CD4-positive, alpha-beta T cell treated with Interleukin-10 for 1 hour (primary cell): ENCODE measurements at places on chromosomes 12 and 14.
A peak's percentile ranks its signal among the peaks of the same experiment; 100 is the strongest.

GRCh38 chr14:91693346-91693745, 38.5 kb downstream of the CATSPERB start:
- DNase-seq = no peak

- DNase-seq = no peak
These were observed 177.9 kb upstream of the KITLG start for GRCh38 chr12:88758176-88758575.

DNA sequence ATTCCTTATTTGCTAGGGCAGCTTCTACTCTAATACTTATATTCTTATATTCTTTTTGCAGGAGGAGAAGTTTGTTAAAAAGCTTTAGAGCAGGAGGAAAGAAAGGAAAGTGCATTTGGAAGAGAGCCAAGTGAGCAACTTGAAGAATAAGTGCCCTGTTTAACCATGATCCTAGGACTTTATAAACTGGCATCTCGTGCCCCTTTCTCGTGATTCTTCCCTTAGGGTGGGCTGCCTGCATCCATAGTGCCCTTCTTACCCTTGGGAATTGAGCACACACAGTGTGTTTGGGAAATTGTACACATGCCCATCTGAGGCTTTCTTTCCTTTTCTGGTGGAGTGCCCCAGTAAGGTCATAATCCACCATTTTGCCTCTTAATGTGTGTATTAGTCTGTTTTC, 141.9 kb downstream of the NUBPL start:
- DNase-seq = no peak

DNA sequence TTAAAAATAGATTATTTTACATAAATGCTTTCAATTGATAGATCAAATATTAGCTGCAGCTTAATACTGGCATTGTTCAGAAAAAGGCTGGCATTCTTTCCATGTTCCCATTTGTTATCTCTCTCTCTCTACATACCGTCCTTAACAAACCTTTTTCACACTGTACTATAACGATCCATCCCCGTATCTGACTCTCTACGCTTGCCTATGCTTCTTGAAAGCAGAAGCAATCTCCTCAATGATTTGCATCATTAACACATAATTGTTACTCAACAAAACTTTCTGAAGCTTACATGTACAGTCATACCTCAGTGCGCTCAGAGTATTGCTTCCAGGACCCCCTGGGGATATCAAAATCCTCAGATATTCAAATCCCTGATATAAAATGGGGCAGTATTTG, 89.7 kb downstream of the TMTC1 start:
- no peak for DNase-seq

DNA sequence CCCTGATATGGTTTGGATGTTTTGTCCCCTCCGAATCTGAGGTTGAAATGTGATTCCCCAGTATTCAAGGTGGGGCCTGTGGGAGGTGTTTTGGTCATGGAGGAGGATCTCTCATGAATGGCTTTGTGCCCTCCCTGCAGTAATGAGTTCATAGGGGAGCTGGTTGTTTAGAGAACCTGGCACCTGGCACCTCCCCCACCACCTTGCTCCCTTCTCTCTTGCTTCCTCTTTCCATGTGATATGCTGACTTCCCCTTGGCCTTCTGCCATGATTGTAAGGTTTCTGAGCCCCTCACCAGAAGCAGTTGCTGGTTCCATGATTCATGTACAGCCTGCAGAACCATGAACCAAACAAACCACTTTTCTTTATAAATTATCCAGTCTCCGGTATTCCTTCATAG, 32.6 kb downstream of the CD163L1 start:
- no peak for DNase-seq

DNA sequence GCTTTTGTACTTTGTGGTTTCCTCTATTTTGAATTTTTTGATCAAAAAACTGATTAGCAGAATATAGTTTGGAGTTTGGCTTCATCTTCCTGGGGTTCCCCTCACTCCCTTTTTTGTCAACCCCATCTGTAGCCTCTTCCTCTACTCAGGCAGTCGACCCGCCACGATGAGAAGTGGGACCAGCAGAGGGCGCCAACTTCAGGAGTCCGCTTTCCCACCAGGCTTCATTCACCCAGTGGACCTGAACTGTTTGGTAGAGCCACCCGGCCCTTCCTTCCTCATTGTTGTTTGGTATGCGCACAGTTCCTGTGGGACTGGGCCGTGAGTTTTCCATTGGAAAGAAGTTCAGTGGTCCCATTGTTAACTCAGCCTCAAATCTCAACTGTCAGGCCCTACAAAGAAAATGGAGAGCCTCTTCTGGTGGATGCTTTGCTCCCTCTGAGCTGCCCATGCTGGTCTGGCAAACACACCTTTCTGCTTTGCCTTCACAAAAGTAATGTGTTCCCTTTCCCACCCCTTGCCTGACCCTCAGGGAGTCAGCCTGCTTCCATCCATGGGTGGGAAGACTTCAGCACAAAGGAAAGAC, 21.7 kb downstream of the TMBIM6 start:
- peak; percentile 85 for DNase-seq

DNA sequence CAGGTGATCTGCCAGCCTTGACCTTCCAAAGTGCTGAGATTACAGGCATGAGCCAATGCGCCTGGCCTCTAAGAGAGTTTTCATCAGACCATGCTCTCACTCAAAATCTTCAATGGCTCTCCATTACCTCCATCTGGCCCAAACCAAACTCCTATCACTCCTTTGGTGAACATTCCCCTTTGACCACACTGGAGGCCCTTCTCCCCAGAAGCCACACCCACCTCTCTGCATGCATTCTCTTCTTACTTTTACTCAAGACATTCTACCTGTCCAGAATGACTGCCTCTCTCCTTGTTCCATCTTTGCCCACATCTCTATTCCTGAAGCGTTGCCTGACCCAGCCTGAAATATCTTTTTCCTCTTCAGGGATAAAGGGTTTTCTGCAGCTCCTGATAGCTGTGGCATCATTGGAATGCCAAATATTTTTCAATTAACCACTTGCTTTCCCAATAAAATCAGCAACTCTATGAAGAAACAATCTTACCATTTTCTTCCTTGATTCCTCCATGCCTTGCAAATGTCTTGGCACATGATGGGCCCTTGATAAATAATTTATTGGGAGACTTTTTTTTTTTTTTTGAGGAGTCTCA, 15.5 kb downstream of the PLEK2 start:
- DNase-seq = no peak

DNA sequence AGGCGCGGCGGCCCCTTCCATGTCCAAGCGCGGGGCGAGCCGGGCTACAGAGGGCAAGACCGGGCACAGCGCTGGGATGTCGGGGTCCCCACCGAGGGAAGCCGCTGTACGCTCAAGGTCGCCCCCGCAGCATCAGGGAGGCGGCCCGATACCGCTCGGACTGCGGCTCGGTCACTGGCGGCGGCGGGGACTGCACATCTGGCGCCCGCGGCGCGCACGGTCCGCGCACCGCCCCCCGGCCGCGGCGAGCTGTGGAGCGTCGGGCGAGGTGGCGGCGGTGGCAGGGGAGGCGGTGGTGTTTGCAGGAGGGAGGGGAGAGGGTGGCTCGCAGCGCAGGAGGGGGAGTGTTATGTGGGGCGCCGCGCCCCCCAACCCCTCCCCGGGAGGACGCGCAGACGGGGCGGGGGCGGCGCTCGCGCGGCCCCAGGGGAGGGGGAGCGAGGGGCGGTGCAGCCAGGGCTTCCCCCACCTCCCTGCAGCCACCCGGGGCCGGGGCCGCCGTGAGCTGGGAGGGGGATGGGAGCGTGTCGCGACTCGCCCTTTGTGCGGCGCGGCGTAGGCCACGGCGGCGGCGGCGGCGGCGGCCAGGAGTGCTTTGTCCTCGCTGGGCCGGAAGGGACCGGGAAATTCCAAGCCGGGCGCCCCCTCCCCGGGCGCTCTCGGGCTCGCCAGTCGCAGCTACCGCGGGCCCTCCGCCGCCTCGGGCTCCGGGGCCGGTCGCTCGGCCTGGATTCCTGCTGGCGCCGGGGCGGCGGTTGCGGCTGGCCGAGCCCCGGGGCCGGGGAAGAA, at the start of gene NUAK1:
NUAK1 (minus strand) TSS at position 322 of the 789 bp plus-strand sequence; CDS start at position 21, 301 bp downstream.
- DNase-seq = peak; percentile 9

- no peak for DNase-seq
These were observed 47.0 kb upstream of the PLBD1 start for GRCh38 chr12:14614704-14615121.

GRCh38 chr14:102154821-102155549, 15.3 kb downstream of the WDR20 start:
- no peak for DNase-seq

- DNase-seq = no peak
These were observed 1054.3 kb downstream of the VRK1 start for GRCh38 chr14:97851428-97851995.

DNA sequence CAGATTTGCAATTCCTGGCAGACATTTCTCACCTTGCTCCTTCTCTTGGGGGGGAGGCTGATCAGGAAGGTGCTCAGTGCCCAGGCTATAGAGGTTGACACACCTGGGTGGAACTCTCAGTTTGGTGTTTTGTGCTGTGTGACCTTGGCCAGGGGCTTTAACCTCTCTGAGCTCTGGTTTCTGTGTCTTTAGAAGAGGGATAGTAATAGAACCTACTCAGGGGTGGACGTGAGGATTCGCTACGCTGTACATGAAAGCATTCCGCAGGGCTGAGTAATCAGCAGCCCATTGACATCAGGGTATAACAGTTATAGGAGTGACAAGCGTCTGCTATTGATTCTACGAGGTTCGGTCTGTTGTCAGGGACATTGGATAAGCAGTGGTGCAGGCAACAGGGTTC, 98.1 kb downstream of the PHETA1 start:
- DNase-seq = no peak

- DNase-seq = no peak
These were observed 23.1 kb downstream of the SPIC start for GRCh38 chr12:101498252-101498651.

DNA sequence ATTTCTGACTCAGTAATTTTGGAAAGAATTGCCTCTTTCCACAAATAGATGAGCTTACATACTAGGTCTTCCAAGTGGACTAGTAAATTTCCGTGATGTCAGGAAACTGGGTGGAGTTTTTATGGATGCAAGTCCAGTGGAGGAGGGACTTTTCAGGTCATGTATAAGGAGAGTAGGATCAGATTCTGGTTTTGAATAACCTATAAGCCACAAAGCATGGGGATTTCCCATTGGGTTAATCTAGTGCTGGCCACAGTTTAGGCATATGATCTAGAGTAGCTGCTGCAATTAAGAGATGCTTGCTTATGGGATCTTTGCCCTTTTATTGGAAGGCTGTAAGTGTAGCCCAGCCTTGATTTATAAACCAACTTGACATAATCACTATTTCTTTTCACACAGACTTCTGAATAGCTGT, 33.8 kb downstream of the STK38L start:
- DNase-seq = no peak

DNA sequence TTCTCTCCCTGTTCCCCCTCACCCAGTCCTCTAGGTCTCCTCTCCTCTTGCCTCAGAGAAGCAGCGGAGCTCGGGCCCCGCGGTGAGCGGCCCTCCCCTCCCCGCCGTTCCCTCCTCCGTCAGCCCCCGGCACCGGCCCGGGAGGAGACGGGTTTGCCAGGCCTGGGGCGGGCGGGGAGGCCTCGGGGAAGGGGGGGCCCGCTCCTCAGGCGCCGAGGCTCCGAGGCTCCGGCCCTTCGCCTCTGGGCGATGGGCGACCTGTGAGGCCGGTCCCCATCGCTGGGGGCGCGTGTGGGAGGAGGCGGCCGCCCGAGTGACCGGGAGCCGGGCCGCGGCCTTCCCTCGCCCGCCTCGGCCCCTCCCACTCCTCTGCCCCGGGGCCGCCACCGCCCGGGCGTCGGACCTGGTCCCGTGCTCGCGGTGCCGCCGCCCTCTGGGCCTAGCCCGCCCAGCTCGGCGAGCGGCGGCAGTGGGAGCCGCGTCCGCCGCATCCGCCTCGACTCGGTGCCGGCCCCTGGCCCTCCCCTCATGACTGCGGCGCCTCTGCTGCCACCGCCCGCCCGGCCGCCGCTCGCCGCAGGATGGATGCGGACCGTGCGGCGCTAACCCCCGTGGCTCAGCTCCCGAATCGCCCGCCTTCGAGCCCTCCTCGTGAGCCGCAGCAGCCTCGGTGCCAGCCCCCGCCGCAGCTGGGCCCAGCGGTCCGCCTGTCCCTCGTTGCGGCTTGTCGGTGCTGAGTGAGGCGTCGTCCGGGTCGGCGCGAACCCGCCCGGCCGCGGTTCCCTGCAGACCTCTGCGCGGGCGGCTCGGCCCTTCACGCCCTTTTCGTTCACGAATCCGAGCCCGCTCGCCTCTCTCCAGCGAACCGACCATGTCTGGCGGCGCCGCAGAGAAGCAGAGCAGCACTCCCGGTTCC, 574 bp downstream of the WNK1 start:
- DNase-seq = no peak

DNA sequence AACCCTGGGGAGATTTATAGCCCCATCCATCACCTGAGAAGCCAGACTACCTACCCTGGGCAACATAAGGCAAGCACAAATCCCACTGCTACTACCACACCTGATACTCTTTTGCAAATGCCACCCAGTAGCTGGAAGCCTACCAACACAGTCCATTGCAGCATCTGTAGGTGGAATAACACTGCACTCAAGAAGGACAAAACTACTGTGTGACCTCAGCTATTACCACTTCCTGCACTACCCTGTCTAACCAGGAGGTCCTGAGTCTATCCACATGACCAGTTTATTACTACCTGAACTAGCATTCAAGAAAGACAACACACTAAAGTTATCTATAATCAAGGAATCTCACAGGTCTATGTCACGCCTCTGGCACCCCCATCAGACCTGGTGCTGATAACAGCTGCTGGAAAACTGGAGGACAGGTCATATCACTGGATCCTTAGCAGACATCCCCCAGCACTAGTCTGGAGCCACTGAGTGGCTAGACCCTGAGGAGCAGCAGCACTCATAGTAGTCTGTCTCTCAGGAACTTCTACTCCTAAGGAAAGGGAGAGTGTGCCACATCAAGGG, 2.9 kb upstream of the CLEC1A start:
- DNase-seq = no peak

GRCh38 chr12:95699579-95699978, 91.0 kb downstream of the NTN4 start:
- DNase-seq = no peak

- no peak for DNase-seq
These were observed 19.2 kb downstream of the DNM1L start for GRCh38 chr12:32698285-32698684.

- no peak for DNase-seq
These were observed 297.2 kb downstream of the ADGRD1 start for GRCh38 chr12:131250951-131251315.

GRCh38 chr12:53160000-53160399, 20.5 kb upstream of the ZNF740 start:
- no peak for DNase-seq

DNA sequence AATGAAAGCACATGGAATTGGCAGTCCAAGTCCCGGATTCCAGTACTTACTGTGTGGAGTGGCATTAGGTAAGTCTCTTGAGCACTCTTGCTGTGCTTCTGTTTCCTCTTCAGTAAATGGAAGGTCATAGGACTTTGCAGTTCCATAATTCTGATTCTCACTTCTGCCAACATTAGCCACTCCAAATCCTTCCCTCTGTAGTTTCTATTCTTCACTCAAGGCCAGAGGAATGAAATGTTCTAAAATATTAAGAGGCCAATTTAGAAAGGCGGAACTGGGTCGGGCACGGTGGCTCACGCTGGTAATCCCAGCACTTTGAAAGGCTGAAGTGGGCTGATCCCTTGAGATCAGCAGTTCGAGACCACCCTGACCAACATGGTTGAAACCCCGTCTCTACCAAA, 19.8 kb upstream of the SLC5A8 start:
- DNase-seq = no peak
